ENCODE measurements at places on chromosomes 2 and 18. TPM values are rescaled to one million over a fixed set of nuclear protein-coding genes. Genes with fewer than 3 reads are reported as not detected.

Gene ERCC3
- polyA plus RNA-seq = 31.4 TPM

Gene RTP5
- polyA plus RNA-seq = not detected

Gene CXCR1
- polyA plus RNA-seq = not detected

Gene ANKRD39
- 50.2 TPM for polyA plus RNA-seq

Gene DSG4
- polyA plus RNA-seq = not detected

Gene ODC1
- 14.1 TPM for polyA plus RNA-seq

Gene MERTK
- polyA plus RNA-seq = 1.1 TPM

Gene IFT172
- polyA plus RNA-seq = 22.7 TPM

Gene DYNAP
- polyA plus RNA-seq = not detected

Gene KRTCAP3
- polyA plus RNA-seq = 12.7 TPM

Gene ARHGEF4
- polyA plus RNA-seq = 5.4 TPM

Gene CPO
- not detected for polyA plus RNA-seq

Gene ZAP70
- polyA plus RNA-seq = not detected

Gene CCBE1
- 0.04 TPM for polyA plus RNA-seq

Gene TCF4
- 30.8 TPM for polyA plus RNA-seq

Data from Purkinje cell (primary cell).